CD4-positive, alpha-beta T cell treated with Interferon gamma for 1 hour (primary cell): ENCODE measurements at places on chromosomes 12 and 14.

DNA sequence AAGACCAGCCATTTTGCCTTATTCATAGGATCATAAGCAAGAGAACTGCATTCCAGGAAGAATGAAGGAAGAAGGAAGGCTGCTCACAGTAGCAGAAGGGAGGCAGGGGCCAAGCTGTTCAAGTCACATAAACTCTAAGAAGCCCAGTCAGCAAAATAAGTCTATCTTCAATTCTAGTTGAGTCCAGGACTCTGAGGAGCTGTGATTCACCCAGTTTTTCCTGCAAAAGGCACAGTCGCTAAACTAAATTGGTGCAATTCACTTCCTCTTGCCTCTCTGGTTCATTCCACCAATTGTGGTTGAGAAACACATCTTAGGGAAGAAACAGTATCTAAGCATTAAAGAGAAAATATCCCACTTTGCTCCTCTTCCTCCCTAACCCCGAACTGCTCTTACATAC, 9.8 kb downstream of the ZNF641 start:
- no peak for DNase-seq

DNA sequence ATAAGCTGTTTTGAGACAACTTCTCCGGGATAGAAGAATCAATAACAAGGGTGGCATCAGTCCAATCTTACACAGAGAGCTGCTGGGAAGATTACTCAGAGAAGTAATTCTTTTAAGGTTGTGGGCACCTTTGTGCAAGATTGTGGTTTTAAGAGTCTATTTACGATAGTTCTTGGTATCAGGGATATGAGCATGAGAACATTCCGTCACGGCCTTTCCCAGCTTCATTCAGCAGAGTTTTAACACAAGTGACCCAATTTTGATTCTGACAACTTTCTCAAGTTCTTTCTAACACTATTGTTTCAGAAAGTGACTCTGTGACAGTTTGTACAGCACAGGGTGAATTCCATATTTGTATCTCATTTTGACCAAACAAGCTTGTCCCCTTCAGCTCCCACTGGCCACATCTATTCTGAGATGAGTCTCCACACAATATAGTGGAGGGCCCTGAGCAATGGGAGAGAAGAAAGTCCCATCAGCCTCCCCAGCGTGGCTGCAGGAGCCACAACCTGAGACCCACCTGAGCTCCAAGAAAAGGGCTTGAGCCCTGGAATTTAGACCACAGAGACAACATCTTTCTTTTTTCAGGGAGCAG, 869.2 kb downstream of the TMEM121 start:
- no peak for DNase-seq

- DNase-seq: no peak
These were observed 12.3 kb downstream of the ZC2HC1C start for GRCh38 chr14:75081660-75082229.

GRCh38 chr12:34606749-34607519, 584.6 kb downstream of the ALG10 start:
- DNase-seq: no peak

DNA sequence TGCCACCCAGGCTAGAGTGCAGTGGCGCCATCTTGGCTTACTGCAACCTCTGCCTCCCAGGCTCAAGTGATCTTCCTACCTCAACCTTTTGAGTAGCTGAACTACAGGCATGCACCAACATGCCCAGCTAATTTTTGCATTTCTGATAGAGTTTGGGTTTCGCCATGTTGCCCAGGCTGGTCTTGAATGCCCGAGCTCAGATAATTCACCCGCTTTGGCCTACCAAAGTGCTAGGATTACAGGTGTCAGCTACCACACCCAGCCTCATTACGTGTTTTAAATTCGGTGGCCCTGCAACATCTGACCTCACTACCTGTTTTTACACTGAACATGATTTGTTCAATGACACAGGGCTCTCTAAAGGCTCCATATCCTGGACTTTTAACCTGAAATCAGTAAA, 22.9 kb upstream of the RDH16 start:
- no peak for DNase-seq

DNA sequence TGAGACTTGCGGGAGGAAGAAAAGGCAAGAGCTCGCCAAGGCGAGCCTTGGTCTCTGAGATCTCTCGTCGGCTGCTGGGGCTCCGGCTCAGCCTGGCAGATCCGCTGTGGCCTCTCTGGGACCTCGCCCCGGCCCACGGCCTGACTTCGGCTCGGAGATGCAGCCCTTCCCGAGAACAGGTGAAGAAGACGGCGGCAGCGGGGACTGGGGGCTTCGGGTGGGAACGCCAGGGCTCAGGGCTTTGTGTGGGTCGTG, 6.0 kb upstream of the HOXC9 start:
- DNase-seq: no peak

- no peak for DNase-seq
These were observed 132.8 kb downstream of the VRK1 start for GRCh38 chr14:96929950-96930349.

DNA sequence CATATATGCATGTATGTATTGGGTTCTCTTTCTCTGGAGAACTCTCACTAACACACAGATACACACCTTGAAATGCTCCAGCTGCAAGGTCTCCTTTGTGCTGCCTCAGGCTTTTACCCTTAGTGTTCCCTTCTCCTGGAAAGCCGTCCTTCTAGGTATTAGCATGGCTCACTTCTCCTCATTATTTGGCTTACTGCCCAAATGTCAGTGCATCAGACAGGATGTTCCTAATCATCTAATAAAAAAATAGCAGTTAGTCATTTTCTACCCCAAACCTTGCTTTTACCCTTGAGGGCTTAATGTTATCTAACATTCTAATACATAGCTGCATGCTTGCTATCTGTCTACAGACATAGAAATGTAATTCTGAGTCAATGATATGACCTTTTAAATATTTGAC, 109.0 kb upstream of the SLC16A7 start:
- DNase-seq: no peak

DNA sequence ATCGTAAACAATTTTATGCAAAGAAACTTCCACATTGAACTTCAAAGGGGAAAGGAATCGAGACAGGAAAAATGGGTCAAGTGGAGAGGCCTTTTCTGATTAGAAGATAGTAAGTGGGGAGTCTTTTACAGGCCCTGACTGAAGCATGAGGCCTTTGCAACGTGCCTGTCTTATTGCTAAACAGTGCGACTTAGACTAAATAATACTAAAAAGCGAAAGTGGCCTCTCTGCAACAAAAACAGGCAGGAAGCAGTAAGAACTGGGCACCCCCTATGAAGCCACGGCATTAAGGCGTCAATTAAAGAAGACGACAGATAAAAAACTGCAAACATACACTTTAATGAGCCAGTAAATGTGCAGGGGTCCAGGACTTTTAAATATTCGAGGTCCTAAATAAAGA, 283.4 kb upstream of the GRIP1 start:
- no peak for DNase-seq

GRCh38 chr14:103623883-103624482, 5.0 kb upstream of the KLC1 start:
- peak; percentile 11 for DNase-seq

DNA sequence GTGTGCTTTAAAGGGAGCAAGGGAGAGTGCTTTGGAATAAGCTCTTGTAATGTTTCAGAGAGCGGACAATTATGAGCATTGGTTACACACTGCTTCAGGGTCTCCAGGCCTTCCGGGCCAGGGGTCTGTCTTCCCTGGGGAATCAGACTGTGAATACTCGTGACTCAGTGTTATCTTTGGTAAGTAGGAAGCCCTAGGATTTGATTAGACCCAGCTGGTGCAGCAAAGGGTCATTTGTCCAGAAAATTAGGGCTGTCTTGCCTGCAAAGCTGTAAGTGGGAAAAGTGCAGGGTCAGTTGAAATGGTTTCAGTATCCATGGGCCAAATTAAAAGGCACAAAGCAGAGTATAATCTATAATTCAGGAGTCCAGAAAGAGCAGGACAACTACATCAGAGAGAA, 475.6 kb downstream of the MED13L start:
- DNase-seq: no peak

DNA sequence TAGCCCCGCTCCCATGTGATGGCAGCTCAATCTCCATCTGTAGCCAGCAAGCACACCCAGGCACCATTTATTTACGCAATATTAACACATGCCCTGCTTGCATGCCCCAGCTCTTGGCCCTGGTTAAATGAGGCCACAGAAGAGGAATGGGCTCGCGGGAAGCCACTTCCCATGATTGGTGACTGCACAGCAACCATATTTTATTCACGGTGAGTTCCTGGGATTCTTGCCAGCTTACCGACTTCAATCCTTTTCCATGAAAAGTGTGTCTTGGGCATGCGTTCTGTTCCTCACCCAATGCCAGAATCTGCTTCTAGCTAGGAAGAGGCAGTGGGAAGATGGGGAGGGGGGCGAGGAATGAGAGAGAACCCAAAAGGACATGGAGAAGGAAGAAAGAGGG, 54.7 kb downstream of the PITPNM2 start:
- DNase-seq: no peak

GRCh38 chr12:119624966-119625365, 31.4 kb downstream of the TMEM233 start:
- no peak for DNase-seq

- no peak for DNase-seq
These were observed 75.2 kb upstream of the PLEKHG3 start for GRCh38 chr14:64628940-64629408.

- DNase-seq: no peak
These were observed 21.3 kb downstream of the LRCOL1 start for GRCh38 chr12:132588821-132589669.

DNA sequence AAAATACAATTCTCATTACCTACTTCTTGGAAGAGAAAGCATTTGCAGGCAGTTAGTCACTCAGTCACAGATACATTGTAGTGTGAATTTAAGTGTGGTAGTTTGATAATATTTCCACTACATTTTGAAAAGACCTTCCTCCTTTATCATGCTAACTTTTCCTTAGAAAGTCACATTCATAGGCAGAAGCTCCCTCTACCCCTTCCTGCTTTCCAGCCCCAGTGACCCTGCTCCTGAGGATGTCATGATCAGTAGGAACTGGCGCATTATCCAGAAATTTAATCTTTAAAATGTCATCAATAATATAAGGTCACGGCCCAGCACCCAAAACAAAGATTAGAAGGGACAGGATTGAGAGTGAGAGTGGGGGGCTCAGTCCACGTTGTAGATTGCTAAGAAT, 707.4 kb upstream of the STXBP6 start:
- no peak for DNase-seq

- no peak for DNase-seq
These were observed 201.2 kb downstream of the FLRT2 start for GRCh38 chr14:85731186-85731585.

DNA sequence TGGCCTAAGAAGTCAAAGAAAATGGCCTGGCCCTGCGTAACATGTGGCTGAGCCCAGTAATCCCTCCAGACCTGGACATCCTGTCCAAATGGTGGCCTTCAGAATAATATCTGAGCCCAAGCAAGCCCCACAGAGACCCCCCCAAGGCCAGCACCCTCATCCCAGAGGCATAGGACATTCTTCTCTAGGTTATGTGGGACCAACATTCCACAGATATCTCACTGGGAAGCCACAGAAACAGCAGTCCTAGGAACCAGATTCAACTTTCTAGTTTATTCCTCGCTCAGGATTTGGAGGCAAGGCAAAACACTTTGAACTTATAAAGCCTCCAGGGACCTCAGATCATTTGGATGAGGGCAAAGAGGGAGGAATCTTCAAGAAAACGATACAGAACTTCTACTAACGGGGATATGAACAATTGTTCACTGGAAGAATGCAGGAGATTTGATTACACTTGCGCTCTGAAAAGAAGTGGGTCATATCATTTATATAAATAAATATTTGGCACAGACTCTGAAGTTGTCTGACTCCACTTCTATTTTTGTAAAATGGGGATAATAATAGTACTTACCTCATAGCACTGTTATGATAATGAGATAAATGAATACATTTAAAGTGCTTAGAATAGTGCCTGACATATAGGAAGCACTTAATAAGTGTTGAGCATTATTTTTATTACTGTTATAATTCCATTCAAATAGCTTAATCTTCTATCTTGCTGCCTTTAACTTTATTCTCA, 171.5 kb downstream of the NUAK1 start:
- DNase-seq: no peak

- no peak for DNase-seq
These were observed 17.1 kb downstream of the PLD4 start for GRCh38 chr14:104941508-104942365.

GRCh38 chr12:48602192-48602989, 32.5 kb upstream of the LALBA start:
- no peak for DNase-seq

- DNase-seq: no peak
These were observed 52.3 kb downstream of the RAB35 start for GRCh38 chr12:120064054-120064940.

DNA sequence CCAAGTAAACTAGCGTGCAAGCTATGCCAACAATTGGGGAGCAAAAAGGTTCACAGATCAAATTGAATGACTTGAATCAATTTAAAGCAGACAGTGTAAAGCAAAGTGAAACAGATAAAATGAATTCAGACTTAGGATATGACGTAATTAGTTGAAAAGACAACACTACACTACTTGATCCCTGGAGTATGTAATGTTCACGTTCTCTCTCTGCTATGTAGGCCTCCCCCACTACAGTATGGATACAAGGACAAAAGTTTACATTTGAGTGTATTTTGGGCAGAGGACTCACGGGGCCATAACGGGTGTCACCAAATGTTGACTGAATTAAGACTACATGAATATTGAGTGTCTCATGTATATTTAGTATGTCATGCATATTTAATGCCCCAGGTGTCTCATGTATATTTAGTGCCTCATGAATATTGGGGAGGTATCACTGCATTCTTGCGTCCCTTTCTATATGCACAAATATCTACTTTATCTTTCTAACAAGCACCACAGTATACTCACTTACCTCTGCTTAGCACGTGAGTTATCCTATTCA, 44.5 kb downstream of the RERGL start:
- DNase-seq: no peak

GRCh38 chr14:104332634-104333270, 194.4 kb downstream of the KIF26A start:
- no peak for DNase-seq

DNA sequence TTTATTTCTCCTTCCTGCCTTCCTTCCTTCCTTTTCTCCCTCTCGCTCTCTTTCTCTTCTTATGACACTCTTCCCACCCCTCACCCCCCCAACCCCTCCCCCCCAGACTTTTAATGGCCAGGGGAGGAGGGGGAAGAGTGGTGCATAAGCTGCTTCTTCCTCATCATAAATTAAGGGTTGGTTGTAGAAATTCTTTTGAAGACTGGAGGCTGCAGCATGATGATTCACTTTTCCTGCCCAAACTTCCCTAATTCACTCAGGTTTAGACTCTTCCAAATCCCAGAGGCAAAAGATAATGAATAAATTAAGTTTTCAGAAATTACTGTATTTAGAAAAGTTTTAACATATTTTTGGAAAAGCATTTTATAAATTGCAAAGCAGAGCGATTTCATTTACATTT, 58.2 kb downstream of the GRIP1 start:
- DNase-seq: no peak

- no peak for DNase-seq
These were observed 17.5 kb downstream of the ANAPC5 start for GRCh38 chr12:121334513-121335343.

- no peak for DNase-seq
These were observed 238.9 kb downstream of the PHLDA1 start for GRCh38 chr12:75792687-75793086.

- no peak for DNase-seq
These were observed 21.1 kb upstream of the CERS5 start for GRCh38 chr12:50188241-50188781.
